HEK293T (cell line): ENCODE measurements at places on chromosomes 11 and 22.

- no peak for DNase-seq
Observed at GRCh38 chr22:39381930-39382329, 17.6 kb upstream of the TAB1 start.

- DNase-seq, result no peak
Observed at GRCh38 chr11:110026858-110027626, 66.2 kb upstream of the ZC3H12C start.

DNA sequence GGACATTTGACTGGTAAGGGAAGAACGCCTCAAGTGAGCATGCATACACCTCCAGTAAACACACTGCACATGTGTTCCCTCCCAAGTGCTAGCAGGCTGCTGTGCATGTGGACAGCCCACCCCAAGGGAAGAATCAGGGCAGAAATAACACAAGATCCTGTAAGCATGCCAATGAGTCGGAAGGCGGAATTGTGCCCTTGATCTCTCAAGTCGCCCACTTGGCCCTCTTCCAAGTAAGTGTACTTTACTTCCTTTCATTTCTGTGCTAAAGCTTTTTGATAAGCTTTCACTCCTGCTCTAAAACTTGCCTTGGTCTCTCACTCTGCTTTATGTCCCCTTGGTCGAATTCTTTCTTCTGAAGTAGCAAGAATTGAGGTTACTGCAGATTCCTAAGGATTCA is 139.6 kb downstream of the TRPC6 start:
- DNase-seq, result no peak

DNA sequence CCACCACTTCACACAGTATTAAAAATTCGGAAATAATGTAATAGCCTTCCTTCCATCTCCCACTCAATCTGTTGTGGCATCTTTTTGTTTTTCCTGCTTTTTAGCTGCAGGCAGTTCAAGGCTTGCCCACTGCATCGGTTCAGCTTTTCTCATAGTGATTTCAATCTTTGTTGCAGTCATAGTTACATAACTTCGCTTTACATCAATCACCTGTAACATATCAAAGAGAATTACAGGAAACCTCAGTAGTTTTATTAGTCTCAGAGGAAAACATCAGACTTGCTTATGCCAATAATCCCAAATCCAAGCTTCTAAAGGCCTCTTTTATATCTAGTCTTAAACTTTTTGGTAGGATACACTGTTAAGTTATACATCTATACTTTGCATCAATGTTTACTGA is 20.5 kb downstream of the CHORDC1 start:
- DNase-seq, result no peak

DNA sequence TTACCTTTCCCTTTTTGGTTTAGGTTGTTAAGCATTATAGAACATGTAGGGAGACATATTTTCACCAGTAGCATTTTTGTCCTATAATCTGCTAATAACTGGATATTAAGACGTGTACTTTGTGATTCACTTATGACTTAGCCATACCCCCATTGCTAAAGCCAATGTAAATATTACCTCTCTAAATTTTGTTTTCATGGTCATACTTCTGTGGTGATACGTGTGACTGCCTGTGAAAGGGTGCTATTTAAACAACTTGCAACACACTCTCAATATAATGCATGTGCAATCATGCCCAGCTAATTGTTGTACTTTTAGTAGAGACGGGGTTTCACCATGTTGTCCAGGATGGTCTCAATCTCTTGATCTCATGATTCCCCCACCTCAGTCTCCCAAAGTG is 36.2 kb upstream of the PAK1 start:
- DNase-seq, result no peak

- no peak for DNase-seq
Observed at GRCh38 chr22:30970356-30970746, 1.3 kb downstream of the TUG1 start.

GRCh38 chr11:80860632-80861031 is 1419.8 kb upstream of the TENM4 start:
- no peak for DNase-seq

DNA sequence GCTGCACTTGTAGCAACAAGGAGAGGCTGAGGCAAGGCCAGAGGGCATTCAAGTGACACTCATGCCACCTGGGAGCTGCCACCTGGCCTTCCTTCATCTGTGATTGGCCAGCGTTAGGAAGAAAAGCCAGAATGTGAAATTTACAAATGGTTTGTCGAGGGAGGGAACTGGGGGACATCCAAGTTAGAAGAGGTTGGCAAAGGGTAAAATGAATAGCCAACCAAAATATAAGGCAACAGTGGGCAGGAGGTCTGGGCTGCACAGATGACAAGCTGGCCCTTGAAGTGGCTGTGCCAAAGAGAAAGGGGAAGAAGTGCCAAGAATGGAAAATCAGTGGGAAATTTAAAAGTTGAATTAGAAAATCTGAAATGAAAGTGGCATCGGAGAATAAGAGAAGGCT is 221.4 kb downstream of the C11orf91 start:
- DNase-seq, result no peak

GRCh38 chr11:92224407-92225124 is at the start of gene FAT3:
Gene FAT3 (plus strand): TSS chr11:92224818. CDS start chr11:92352113, 127,295 bp downstream.
- DNase-seq, result peak; percentile 63

DNA sequence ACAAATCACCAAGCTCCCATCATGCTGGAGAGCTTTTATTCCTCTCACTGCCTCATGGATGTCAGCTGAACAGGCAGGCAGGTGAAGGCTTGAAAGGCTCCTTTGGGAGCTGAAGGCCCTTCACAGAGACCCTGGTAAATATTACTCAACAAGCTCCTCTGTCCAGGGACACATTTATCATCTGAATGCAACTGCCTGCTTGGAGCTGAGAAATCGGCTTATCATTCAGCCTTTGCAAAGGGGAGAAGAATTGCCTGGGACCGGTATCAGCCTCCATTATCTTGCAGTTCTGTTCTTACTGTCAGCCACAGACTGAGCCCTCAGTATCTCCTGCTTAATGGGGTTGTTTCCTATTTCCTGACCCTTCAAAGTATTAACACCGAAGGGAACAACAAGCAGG is 113.8 kb upstream of the PITPNB start:
- no peak for DNase-seq

- DNase-seq, result no peak
Observed at GRCh38 chr11:120424970-120425332, 86.6 kb upstream of the GRIK4 start.

DNA sequence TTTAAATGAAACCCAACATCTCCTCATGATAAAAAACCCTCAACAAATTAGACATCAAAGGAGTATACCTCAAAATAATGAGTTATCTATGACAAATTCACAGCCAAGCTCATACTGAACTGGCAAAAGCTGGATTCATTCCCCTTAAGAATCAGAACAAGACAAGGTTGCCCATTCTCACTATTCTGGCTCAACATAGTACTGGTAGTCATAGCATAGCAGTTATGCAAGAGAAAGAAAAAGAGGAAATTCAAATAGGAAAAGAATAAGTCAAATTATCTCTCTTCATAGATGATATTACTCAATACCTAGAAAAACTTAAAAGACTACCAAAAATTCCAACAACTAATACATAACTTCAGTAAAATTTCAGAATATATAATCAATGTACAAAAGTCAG is 29.4 kb upstream of the XKR3 start:
- no peak for DNase-seq

GRCh38 chr11:20861322-20861721 is 191.9 kb downstream of the NELL1 start:
- DNase-seq, result no peak

DNA sequence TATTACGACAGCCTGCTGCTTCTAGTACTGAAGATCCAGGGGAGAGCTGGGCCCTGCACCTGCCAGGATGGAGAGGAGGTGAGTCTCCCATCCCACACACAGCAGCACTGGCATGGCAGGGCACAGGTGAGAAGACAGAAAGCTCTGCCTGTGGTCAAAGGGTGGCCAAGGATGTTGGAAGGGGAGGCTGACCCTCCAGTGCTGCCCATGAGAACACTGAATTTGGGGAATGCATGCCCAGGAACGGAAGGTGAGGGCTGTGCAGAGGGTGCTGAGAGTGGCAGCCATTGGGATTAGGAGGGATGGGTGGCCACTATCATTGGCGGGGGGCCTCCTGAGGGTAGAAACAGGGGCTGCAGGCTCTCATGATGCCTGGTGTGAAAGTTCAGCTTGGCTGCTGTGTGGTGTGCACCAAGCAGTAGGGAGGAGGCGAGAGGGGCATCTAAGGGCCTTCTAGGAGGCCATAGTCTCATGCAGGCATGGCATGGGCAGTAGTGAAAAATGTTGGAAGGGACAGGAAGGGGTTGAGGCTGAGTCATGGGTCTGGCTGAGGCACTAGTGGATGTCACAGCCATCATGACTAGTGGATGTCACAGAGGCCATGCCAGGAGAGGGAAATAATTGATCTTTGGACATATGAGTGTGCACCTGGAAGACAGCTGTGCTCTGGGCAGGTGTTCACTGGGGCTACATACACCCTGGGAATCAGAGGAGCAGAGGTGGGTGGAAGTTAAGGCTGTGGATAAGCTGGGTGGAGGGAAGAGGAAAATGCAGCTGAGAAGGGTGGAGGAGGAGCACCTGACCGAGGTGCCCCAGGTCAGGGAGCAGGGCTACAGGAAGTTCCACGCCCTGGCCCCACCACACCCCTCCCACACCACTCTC is 2.5 kb upstream of the LRRC74B start:
- no peak for DNase-seq

DNA sequence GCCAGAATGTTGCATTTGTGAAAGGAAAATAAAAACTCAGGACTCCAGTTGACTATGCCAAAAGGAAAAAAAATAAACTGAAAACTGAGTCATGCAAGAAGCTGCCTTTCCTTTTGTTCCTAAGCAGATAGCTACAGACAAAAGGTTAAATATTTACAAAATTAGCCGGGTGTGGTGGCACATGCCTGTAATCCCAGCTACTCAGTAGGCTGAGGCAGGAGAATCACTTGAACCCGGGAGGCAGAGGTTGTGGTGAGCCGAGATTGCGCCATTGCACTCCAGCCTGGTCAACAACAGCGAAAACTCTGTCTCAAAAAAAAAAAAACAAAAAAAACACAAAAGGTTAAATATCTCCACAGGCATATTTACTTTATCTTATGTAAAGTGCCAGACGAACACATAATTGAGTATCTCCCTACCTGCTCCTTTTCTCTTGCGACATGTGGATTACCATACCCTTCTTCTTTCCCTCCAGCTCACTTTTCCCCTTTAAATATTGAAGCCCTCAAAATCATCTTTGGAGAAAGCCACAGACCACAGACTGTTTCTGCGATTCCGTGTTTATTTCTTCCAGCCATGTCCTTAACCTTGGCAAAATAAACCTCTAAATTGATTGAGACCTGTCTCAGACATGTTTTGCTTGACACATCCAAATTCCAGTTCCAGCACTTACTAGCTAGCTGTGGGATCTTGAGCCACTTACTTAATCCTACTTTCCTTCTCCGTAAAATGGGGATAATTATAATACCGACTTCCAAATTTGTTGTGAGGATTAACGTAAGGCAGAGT is 2.3 kb upstream of the SMPD1 start:
- DNase-seq, result no peak

DNA sequence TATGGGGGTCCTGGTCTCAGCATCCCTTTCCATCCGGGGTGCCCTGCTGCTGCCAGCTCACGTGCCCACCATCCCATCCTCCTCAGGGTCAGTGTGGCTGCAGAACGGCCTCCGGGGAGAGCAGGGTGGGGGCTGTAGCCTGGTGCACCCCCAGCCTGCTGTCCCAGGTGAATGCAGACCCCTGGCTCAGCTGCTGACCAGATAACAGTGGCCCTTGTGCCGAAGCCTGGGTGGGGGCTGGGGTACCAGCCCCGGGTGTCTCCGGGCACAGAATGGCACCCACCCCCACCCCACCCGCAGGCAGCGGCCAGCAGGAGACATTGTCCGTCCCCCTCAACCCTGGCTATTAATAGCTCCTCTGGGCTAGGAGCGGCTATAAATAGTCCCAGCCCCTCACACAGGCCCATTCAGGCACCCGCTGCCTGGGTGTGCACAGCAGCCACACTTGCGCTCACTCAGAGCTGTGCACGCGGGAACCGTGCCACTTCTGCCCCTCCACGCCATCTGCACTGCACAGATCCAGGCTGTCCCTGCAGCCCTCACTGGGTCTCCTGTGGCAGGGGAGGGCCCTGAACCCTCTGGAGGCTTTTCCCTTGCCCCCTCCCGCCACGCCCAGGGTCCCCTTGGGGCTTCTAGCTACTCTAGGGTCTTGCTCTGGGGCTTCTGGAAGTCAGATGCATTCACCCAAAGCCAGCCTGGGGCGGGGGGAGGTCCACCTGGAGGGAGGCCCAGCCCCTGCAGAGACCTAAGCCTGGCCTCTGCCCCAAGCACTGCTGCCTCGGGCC is 18.7 kb downstream of the CRELD2 start:
- DNase-seq, result no peak

GRCh38 chr11:76448506-76448905 is 3.7 kb downstream of the EMSY start:
- DNase-seq, result no peak

DNA sequence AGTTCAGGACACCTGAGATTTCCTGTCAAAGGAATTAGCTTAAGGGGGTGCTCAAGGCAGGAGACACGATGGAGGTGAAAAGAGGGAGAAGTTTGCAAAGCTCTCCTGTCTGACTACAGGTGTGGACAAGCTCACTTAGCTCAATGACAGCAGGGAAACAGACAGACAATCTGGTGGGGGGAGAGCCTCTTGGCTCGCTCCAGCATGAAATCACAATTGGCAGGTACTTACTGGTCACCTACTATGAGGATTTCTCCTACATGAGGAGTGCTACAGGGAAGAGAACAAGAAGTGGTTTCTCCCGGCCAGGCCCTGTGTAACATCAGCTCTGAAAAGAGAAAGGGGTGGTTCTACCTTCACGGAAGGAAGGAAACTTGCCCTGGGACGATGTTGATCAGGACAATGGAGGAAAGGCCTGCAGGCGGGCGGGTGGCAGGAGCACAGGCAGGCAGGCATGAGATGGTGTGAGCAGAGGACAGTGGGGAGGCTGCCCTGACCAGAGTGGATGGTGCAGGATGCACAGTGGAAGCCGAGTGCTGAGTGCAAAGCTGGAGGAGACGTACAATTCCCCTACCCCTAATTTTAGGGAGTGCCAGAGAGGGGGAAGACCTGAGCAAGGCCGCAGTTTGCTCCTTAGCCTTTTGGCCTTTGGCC is 57.9 kb upstream of the CRTAM start:
- no peak for DNase-seq

GRCh38 chr11:62217191-62217748 is 8.8 kb downstream of the SCGB2A1 start:
- DNase-seq, result peak; percentile 27
